ENCODE measurements at places on chromosomes 6 and 20.

DNA sequence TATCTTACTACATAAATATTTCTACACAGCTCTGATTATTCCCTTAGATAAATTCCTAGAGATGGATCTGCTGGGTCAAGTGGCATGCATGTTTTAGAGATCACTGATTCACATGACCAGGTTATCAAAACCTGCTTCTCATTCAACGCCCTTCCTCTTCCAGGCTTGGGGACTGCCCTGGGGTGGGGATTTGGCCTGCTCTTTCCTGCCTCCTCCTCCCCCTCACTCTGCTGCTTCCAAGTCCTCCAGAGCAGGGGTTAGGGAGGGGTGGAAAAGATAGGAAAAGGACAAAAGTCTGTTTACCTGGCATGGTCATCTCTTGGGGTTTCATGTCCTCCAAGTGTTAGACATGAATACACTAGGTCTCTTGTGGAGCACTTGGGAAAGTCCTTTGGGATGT lies 105.6 kb upstream of the GPR6 start:
- H3K27ac ChIP-seq = no peak overlapping the region
- peaks cover 7% of the 10 kb centered on the region for H3K27me3 ChIP-seq
- no peak overlapping the region for H3K4me3 ChIP-seq
- DNase-seq = no peak

GRCh38 chr6:51865176-51865575 lies 222.2 kb downstream of the PKHD1 start:
- no peaks in the 10 kb centered on the region for H3K36me3 ChIP-seq
- H3K4me1 ChIP-seq = no peaks in the 10 kb centered on the region
- no peak for DNase-seq
- H3K27ac ChIP-seq = no peak overlapping the region
- no peak overlapping the region for H3K4me3 ChIP-seq
- peaks cover 3% of the 10 kb centered on the region for H3K27me3 ChIP-seq

- no peak overlapping the region for H3K4me3 ChIP-seq
- H3K27ac ChIP-seq = no peak overlapping the region
- no peaks in the 10 kb centered on the region for H3K27me3 ChIP-seq
- DNase-seq = peak; percentile 48
- H3K4me1 ChIP-seq = peaks cover 1% of the 10 kb centered on the region
These were observed 38.0 kb downstream of the TMEM170B start for GRCh38 chr6:11575408-11576033.

- no peak overlapping the region for H3K27ac ChIP-seq
- H3K36me3 ChIP-seq = no peaks in the 10 kb centered on the region
- no peak for DNase-seq
- H3K27me3 ChIP-seq = no peaks in the 10 kb centered on the region
These were observed 94.8 kb upstream of the NHSL1 start for GRCh38 chr6:138593909-138594757.

- peaks cover 72% of the 10 kb centered on the region for H3K4me1 ChIP-seq
- no peaks in the 10 kb centered on the region for H3K36me3 ChIP-seq
- peak overlapping the region; percentile 68 for H3K4me3 ChIP-seq
- no peak for DNase-seq
- peak overlapping the region; percentile 69 for H3K27ac ChIP-seq
These were observed 17.0 kb downstream of the NFATC2 start for GRCh38 chr20:51525241-51526105.

- no peaks in the 10 kb centered on the region for H3K27me3 ChIP-seq
- no peak overlapping the region for H3K4me3 ChIP-seq
- H3K36me3 ChIP-seq = no peaks in the 10 kb centered on the region
These were observed 37.5 kb downstream of the HNF4A start for GRCh38 chr20:44392776-44393607.

- H3K4me1 ChIP-seq = no peaks in the 10 kb centered on the region
- DNase-seq = no peak
- no peak overlapping the region for H3K27ac ChIP-seq
- H3K27me3 ChIP-seq = peaks cover 6% of the 10 kb centered on the region
- H3K4me3 ChIP-seq = no peak overlapping the region
- no peaks in the 10 kb centered on the region for H3K36me3 ChIP-seq
These were observed 58.1 kb upstream of the ESR1 start for GRCh38 chr6:151749341-151749740.

GRCh38 chr20:23634985-23635767 lies 2.6 kb downstream of the CST3 start:
- peaks cover 27% of the 10 kb centered on the region for H3K27me3 ChIP-seq
- no peak for DNase-seq
- no peak overlapping the region for H3K4me3 ChIP-seq

GRCh38 chr6:166331503-166332415 lies 10.6 kb downstream of the SFT2D1 start:
- H3K4me1 ChIP-seq = peaks cover 17% of the 10 kb centered on the region
- no peaks in the 10 kb centered on the region for H3K27me3 ChIP-seq
- peaks cover 11% of the 10 kb centered on the region for H3K36me3 ChIP-seq
- no peak for DNase-seq
- H3K27ac ChIP-seq = no peak overlapping the region

DNA sequence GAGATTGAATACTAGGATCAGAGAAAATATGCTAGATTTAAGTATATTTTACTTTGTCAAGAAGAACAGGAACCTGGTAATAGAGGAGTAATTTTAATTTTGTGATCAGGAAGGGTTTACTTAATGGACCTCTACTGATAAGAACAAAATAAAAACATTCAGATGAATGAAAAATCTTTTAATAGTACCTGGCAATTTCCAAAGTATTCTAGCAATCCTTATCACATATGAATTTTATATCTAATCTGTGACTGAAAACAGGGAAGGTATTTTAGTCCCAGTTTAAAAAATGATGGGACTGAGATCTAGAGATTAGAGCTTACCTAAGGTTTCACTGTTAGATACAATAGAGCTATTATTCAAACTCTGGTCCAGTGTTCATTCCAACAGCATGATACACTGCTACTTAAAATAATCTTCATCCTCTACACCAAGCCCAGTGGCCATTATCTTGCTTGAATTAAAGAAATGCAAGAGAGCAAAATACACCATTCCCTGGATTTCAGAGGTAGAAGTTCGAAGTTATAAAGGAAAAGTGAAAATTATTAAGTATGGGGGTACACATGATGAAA lies 13.5 kb downstream of the SLC17A5 start:
- no peak overlapping the region for H3K27ac ChIP-seq
- DNase-seq = no peak
- H3K4me3 ChIP-seq = no peak overlapping the region
- no peaks in the 10 kb centered on the region for H3K27me3 ChIP-seq

- no peaks in the 10 kb centered on the region for H3K27me3 ChIP-seq
- H3K4me1 ChIP-seq = peaks cover 38% of the 10 kb centered on the region
These were observed 159.8 kb downstream of the AKAP7 start for GRCh38 chr6:131295081-131295480.

DNA sequence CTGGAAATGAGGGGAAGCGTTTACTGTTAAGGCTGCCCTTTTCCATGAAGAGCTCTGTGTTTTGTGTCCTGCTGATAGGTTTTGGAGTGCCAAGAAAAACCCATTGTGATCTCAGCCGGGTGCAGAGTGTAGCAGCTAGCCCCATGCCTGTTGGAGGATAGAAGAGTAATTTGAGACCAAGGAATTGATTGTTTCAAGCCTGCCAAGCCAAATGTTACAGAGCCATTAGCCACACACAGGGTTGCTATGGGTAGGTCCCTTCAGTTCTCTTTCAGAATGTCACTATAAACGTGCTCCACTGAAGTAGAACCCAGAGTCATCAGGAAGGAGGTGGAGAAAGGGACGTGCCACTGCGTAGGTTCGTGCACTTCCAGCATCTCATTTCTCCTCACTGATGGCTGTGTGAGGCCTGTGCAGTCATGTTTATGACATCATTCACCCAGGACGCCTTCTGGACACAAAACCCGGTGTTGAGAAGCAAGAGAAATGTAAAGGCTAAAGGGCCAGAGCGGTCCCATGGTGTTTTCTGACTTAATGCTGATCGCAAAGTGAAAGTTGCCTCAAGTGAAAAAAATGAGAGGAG lies 6.6 kb downstream of the GMPR start:
- DNase-seq = no peak
- H3K27me3 ChIP-seq = no peaks in the 10 kb centered on the region
- no peaks in the 10 kb centered on the region for H3K4me1 ChIP-seq
- no peak overlapping the region for H3K27ac ChIP-seq
- peaks cover 18% of the 10 kb centered on the region for H3K36me3 ChIP-seq
- no peak overlapping the region for H3K4me3 ChIP-seq

DNA sequence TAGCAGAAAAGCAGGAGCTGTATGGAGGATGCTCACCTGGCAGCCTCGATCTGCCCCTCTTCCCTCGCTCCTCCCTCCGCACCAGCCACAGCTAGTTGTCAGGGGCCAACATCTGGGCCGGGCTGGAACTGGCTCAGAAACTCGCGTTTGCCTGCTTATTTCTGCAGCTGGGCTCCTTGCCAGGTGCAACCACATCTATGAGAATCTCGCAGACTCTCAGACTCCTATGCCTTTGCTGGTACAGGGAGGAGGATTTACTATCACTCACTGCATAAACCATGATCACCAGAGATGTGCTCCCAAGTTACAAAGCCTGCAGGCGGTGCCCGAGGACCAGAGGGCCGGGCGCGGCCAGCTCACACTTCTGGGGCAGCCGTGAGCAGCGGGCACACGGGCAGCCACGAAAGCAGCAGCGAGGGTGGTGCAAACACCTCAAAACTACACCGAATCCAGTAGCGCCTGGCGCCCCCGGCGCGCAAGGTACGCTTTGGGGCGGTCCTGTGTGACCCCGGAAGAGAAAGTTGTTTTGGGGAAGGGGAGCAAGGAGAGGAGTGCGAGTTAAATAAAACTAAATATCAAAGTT lies 577 bp upstream of the LRRC1 start:
- H3K27ac ChIP-seq = peak overlapping the region; percentile 94
- peak overlapping the region; percentile 94 for H3K4me3 ChIP-seq
- DNase-seq = peak; percentile 68
- peaks cover 23% of the 10 kb centered on the region for H3K4me1 ChIP-seq

- no peak for DNase-seq
- no peaks in the 10 kb centered on the region for H3K4me1 ChIP-seq
- H3K27me3 ChIP-seq = no peaks in the 10 kb centered on the region
- H3K27ac ChIP-seq = no peak overlapping the region
- no peak overlapping the region for H3K4me3 ChIP-seq
- H3K36me3 ChIP-seq = no peaks in the 10 kb centered on the region
These were observed 7.1 kb downstream of the CD93 start for GRCh38 chr20:23079016-23079351.

- H3K27ac ChIP-seq = no peak overlapping the region
- no peaks in the 10 kb centered on the region for H3K27me3 ChIP-seq
- peaks cover 17% of the 10 kb centered on the region for H3K36me3 ChIP-seq
- DNase-seq = no peak
These were observed 4.4 kb downstream of the FIG4 start for GRCh38 chr6:109695468-109695867.

DNA sequence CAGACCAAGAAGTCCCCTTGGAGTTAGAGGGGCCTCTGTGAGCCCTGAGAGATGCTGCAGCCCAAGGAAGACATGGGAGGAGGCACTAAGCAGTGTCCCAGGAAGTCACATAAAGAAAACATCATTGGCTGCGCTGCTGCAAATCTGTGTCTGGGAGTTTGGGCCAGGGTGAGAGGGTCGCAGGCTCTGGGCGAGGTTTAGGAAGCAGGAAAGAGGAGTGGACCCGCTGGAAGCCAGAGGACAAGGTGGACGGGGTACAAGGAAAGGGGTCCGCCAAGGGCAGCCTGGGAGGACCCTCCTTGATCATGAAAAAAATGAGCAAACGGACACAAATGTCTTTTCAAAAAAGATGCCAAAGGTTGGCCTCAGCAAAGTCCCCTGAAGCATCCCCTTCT lies 15.5 kb upstream of the SERPINB1 start:
- H3K27ac ChIP-seq = peak overlapping the region; percentile 99
- H3K4me3 ChIP-seq = peak overlapping the region; percentile 86
- H3K36me3 ChIP-seq = no peaks in the 10 kb centered on the region
- DNase-seq = no peak

DNA sequence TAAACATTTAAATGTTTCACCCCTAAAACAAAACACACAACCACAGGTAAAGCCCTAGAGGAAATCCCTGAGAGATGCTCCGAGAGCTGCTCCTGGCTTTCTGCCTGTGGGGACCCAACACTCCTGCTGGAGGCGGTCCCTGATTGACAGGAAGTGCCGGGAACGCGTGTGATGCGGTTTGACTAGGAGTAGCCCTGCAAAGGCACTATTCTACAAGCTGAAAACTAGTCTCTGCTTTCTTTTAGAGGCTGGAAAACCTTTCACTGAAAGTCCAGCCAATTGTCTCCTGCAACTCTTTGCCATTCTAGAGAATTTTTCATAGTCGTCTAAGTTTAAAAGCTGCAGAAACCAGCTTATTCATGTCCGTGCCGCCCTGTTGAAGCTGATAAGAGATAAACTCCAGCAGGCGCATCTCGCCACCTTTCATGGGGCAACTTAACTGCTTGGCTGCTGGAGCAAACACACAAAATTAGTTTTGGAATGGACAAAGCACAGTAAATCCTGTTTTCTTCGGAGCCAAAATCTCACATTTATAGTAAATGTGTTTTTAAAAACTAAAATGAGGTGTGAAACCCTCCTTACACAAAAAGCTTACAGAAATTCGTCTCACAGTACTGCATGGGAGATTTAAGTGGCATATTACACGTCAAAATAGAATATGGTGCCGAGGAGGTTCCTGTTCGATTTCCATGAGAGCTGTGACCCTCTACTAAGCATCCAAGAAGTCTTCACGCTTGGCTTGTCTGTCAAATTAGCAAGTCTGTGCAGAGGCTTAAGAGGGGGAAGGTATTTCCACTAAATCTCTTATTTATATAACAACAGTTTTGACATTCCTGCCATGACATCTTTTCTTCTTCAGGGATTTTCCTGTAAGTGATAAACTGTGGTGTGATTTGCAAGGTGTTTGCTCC lies 46.9 kb downstream of the DACT2 start:
- no peaks in the 10 kb centered on the region for H3K36me3 ChIP-seq
- H3K27ac ChIP-seq = no peak overlapping the region
- no peak for DNase-seq
- H3K4me3 ChIP-seq = no peak overlapping the region

DNA sequence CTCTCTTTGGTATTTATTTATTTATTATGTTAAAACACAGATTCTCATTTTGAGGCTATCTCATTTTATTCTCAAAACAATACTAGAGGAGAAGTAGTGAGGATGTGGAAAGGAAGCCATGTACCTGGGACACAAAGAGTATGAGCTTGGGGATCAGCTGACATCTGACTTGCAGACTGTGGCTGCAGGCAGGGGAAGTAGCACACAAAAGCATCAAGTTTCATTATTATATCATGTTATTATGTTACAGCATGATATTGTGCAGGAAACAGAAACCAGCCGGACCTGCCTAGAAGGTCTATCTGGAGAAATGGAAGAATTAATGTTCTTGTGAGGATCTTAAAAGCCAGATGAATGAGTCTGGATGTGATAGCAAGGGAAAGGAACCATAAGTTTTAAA lies 248.2 kb downstream of the KHDC1L start:
- no peak overlapping the region for H3K27ac ChIP-seq
- peaks cover 11% of the 10 kb centered on the region for H3K4me1 ChIP-seq
- no peak for DNase-seq
- H3K36me3 ChIP-seq = peaks cover 36% of the 10 kb centered on the region
- no peaks in the 10 kb centered on the region for H3K27me3 ChIP-seq

- H3K4me3 ChIP-seq = no peak overlapping the region
- no peak overlapping the region for H3K27ac ChIP-seq
These were observed 19.8 kb downstream of the PXDC1 start for GRCh38 chr6:3731700-3732099.

All from naive thymus-derived CD8-positive, alpha-beta T cell (primary cell).